ENCODE measurements at places on chromosomes 6 and 20. TPM values are rescaled to one million over a fixed set of nuclear protein-coding genes. Genes with fewer than 3 reads are reported as not detected.
A peak's percentile ranks its signal among the peaks of the same experiment; 100 is the strongest.

GRCh38 chr6:25995507-25995906 is 32.9 kb downstream of the TRIM38 start:
- no peak for DNase-seq

DNA sequence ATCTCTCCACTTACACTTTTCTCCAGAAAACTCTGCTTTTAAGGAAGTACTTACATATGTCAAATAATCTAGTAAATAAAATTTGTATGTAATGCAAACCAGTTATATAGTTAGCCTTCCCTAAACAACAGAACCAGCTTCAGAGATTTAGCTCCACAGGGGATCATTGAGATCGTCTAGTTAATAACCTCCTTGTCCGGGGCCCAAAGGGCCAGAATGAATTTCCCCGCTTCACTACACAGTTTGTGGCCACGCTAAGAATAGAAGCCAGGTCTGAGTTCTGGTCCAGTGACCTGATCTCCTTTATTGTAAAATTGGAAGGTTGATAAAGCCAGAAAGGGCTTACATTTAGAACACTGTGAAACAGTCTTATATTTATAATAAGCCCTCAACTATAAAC is 245.2 kb downstream of the TPBG start:
- no peak for DNase-seq

DNA sequence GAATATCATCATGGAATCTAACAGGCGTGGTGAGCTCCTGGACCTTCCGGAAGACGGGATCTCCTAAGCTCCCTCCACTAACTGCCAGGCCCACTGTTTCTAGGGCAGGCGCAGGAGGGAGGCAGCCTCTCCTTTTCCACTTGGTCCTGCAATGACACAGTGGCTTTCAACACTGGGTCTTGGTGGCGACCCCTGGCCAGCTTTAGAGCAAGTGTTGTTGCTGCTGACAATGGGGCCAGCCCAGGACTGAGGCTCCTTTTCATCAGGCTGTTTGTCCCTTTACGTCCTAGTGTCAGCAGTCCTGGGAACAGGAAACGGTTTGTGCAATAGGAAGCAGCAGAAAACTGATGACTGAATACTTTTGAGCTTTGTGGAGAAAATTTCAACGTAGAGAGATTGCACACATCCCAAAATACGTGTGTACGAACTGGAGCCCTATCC is 9.7 kb upstream of the QKI start:
- peak; percentile 57 for DNase-seq

GRCh38 chr6:117919775-117920729 is 13.0 kb downstream of the SLC35F1 start:
- DNase-seq: peak; percentile 22

MDFI gene
- total RNA-seq: 22.9 TPM

MICB gene
- 1.4 TPM for total RNA-seq

Data from adrenal gland (tissue), 19 donors.